ENCODE measurements at places on chromosomes 3 and 15. TPM values are rescaled to one million over a fixed set of nuclear protein-coding genes. Genes with fewer than 3 reads are reported as not detected.

DZIP1L gene
- total RNA-seq, result 0.30 TPM

LRRIQ4 gene
- total RNA-seq, result not detected

NOX5 gene
- not detected for total RNA-seq

BTLA gene
- 74.4 TPM for total RNA-seq

FBXO40 gene
- total RNA-seq, result not detected

All from activated naive CD4-positive, alpha-beta T cell treated with anti-CD3 and anti-CD28 coated beads, Interleukin-2, amount 10 ng/mL, durations not matched to agents 5 hours and 36 hours (primary cell).